Gastrocnemius medialis (tissue), 4 donors: ENCODE measurements at places on chromosomes 13 and 19. TPM values are rescaled to one million over a fixed set of nuclear protein-coding genes. Genes with fewer than 3 reads are reported as not detected.

PLK5 gene
- not detected for total RNA-seq

GNA15 gene
- total RNA-seq = 1.2 TPM

PPM1N gene
- not detected for total RNA-seq

METTL21C gene
- not detected for total RNA-seq

SOX1 gene
- total RNA-seq = not detected

PHLDB3 gene
- 1.5 TPM for total RNA-seq

LPAR6 gene
- total RNA-seq = 5.3 TPM

MIA gene
- total RNA-seq = not detected

CYP2A7 gene
- not detected for total RNA-seq

HS6ST3 gene
- 1.9 TPM for total RNA-seq

C19orf85 gene
- total RNA-seq = not detected

NOSIP gene
- total RNA-seq = 74.5 TPM

SULT2B1 gene
- not detected for total RNA-seq

SYT5 gene
- not detected for total RNA-seq

CGB3 gene
- not detected for total RNA-seq

CYP2F1 gene
- total RNA-seq = not detected

DACH1 gene
- 1.0 TPM for total RNA-seq

MRPS31 gene
- 22.5 TPM for total RNA-seq

PRR20C gene
- not detected for total RNA-seq

S1PR5 gene
- total RNA-seq = not detected

HCN2 gene
- not detected for total RNA-seq

QPCTL gene
- total RNA-seq = 0.87 TPM

ZNF837 gene
- total RNA-seq = 0.11 TPM

DPY19L3 gene
- 2.3 TPM for total RNA-seq

PTGIR gene
- total RNA-seq = 1.1 TPM

ZIC2 gene
- not detected for total RNA-seq

ZNF154 gene
- 0.72 TPM for total RNA-seq

C5AR1 gene
- 3.7 TPM for total RNA-seq

SIGLEC12 gene
- not detected for total RNA-seq

URAD gene
- total RNA-seq = not detected

ZNF628 gene
- 16.3 TPM for total RNA-seq

C13orf42 gene
- not detected for total RNA-seq

ZNF302 gene
- total RNA-seq = 14.9 TPM

C19orf81 gene
- total RNA-seq = not detected

IRGC gene
- total RNA-seq = not detected

MICOS13 gene
- 72.6 TPM for total RNA-seq

CDX2 gene
- total RNA-seq = not detected
